Activated T-cell treated with anti-CD3 and anti-CD28 coated beads, Interleukin-2, amount 50 U/mL, for 48 hours (primary cell): ENCODE measurements at places on chromosomes 5 and 9.

GRCh38 chr5:107477492-107477891 is 193.2 kb downstream of the EFNA5 start:
- no peak for DNase-seq

DNA sequence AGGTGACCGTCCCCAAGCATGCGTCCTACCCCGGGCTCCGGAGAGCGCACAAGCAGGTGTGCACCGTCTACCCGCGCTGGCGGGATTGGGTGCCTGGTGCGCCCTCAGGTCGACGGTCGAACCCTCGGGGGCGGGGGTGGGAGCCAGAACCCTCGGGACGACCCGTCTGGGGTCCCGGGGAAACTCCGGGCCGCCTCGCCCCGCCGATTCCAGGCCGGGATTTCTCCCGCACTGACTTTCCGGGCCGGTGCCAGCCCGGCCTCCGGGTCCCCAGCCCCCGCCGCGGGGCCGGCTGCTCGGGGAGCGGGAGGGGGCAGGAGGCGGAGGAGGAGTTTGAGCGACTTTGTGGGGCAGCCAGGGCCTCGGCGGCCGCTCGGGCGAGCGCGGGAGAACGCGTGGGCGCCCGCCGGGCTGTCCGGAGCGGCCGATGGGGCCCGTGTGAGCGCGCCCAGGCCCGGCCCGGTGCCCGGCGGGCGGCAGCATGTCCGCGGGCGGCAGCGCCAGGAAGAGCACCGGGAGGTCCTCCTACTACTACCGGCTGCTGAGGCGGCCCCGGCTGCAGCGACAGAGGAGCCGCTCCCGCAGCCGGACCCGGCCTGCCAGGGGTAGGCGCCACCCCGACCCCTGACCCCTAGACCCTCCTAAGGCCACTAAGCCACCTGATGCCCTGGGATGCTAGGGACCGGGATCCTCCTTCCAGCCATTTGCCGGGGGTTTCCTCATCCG is at the start of gene DAB2IP:
Gene DAB2IP (plus strand): TSS at position 340 of the 726 bp plus-strand sequence. CDS start 142 bp downstream, at position 482.
- DNase-seq = no peak

DNA sequence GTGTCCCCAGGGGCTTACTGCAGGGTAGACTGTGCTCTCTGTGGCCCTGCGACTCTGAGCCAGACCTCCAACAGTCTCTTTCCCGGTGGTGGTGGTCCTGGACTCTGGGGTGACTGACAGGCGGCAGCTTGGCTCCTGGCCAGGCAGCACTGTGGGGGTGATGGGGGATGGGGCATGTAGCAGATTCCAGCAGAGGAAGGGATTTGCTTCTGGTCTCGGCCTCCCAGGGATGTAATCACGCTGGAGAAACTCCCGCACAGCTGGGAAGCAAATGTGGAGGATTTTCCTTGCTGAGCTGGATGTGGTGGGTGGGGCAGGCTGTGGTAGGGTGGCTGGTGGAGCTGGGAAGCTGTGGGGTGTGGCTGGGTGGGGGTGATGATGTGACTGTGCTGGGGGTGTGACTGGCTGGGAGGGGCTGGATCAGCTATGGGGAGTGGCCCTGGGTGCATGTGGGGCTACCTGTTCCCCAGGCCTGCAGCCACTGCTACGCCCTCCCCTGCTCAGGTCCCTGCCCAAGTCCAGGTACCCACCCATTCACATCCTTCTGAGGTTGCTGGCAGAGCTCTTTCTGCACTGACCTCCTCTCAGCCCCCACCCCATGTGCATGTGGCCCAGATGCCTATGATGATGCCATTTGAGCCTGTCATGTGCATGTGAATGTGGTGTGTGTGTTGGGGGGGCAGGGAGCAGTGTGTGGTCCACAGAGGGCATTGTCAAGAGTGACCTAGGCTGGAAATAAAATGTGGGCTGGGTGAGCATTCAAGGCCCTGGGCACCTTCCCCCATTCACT is 3.8 kb downstream of the NDST1 start:
- DNase-seq = no peak

DNA sequence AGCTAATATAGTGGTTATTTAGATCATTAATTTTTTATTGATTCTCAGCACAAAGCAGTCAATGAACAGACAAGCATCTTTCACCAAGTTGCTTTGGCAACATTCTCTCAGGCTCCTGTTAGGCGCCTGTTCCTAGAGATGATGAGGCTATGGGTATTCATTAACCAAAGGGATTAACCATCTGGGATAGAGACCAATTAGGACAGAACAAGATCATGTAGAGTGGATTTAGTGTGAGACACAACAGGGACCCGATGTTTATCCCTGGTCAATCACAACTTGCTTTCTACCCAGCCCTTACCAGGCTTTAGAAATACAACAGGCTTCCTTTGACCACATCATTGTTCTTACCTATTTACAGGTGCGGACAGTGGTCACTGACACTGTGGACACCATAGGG is 82.2 kb downstream of the PJA2 start:
- no peak for DNase-seq

DNA sequence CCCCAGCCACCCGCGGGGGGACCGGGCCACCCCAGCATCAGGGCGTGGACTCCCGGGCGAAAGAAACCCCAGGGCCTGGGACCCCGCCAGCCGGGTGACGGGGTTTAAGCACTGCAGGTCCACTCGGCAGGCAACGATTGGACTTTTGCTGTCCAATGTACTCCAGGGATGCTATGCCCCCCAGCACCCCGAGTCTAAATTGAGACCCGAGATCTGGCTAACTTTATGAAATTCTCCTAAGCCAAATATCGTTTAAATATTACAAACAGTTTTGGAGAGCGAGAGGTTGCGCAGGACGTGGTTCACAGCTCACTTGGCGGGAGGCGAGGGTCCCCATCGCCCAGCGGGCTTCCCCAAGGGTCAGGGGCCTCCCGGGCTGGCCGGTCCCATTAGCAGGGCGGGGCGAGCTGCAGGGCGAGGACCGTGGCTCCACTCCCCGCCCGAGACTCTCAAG is 384 bp upstream of the MRPS2 start:
- DNase-seq = no peak

- DNase-seq = no peak
Measured at GRCh38 chr5:73967347-73967746, 341.4 kb downstream of the ARHGEF28 start.

GRCh38 chr9:130182381-130182909 is 10.2 kb downstream of the NCS1 start:
- DNase-seq = no peak

- DNase-seq = no peak
Measured at GRCh38 chr5:124074500-124074899, 562.5 kb downstream of the CSNK1G3 start.

DNA sequence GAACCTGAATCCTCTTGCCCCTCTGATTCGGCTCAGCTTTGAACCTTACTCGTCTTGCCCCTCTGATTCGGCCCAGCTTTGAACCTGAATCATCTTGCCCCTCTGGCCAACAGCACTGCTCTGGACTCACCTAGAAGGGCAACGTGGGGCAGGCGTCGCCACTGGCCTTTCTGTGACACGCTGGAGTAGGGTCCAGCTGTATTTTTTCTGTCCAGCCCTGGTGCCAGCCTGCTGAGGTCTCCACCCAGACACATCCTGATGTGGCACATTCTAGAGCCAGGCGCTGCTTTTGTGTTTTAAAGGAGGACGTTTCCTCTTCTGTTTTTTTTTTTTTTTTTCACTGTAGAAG is 15.2 kb upstream of the CPEB4 start:
- no peak for DNase-seq

- peak; percentile 75 for DNase-seq
Measured at GRCh38 chr5:76715736-76716455, at the start of gene F2R. TSS of gene F2R (plus strand) at chr5:76716126. CDS start at chr5:76716308, 182 bp downstream.

- no peak for DNase-seq
Measured at GRCh38 chr5:116507941-116508655, 66.5 kb downstream of the SEMA6A start.

DNA sequence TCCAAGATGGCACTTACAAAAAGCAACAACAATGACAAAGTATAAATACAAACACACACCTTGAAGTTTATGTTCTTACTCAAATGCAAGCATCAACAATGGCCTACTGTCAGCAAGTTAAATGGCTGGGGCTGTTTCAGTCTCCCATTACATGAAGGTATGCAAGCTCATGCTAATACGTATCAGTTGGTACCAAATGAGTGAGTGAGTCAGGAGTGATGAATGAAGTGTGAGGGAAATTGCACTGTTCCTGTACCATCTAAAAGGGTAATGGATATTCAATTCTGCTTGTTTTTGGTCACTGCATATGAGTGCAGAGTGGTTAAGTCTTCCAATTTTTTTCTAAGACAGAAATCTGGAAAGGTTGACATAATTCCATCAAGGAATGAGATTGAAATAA is 964.9 kb downstream of the MAT2B start:
- no peak for DNase-seq

DNA sequence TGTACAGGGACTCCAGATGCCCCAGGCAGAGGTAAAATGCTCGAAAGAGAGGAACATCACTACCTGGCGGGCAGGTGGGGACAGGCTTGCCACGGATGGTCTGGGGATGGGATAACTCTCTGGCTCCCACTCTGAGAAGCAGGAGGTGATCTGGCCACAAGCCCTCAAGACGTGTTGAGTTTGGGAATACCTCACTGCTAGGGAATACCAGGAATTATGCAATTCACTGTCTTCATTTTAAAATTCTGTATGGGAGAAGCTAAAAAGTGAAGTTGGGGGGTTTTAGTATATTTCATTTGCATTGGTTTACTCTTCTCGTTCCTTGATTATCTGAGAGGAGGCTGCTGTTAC is 510.4 kb downstream of the CCDC171 start:
- no peak for DNase-seq

GRCh38 chr5:133902511-133903118 is 65.8 kb downstream of the C5orf15 start:
- DNase-seq = no peak

- DNase-seq = no peak
Measured at GRCh38 chr5:8523501-8523900, 654.6 kb downstream of the MTRR start.

DNA sequence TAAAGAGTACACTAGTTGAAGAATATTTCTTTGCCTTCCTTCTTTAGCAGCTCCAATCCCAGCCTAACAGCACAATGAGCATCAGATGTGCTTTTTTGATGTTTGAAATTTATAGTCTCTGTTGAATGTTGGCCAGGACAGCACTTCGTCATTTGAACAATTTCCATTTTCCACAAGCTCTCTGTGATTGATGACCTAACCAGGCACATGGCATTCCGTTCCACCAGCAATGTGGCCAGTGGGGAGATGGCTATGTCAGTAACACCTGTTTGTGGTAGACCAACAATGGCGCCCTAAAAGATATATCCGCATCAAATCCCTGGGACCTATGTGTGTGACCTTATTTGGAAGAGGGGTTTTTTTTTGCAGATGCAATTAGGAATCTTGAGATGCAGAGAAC is 66.8 kb downstream of the PALM2AKAP2 start:
- DNase-seq = no peak

- no peak for DNase-seq
Measured at GRCh38 chr5:175765858-175766257, 105.5 kb upstream of the CPLX2 start.

GRCh38 chr5:35117967-35118366 is 70.2 kb upstream of the AGXT2 start:
- DNase-seq = no peak

DNA sequence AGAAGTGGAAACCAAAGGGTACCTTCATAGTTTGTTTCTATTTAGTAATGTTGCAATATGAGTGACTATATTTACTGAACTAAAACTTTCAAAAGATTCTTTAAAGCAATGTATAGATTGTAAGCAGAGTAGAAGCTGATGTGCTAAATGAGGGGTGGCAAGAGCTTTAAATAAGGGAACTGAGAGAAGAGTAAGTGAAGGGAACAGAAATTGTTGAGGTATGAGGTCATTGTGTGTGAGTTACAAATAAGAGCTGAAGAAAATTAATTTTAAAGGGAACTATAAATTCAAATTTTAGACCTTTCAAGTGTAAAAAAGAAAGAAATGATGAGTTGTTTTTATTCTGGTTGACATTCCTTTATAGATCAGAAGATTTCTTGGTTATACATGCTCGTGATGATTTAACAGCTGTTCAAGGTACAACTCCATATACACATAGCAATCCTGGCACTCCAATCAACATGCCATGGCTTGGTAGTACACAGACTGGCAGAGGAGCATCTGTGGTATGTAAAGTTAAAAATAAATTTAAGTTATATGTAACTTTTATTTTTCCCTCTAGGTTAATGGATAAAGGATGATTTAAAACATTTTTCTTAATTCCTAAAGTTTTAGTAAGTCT is 135.1 kb upstream of the TNFAIP8 start:
- DNase-seq = no peak

DNA sequence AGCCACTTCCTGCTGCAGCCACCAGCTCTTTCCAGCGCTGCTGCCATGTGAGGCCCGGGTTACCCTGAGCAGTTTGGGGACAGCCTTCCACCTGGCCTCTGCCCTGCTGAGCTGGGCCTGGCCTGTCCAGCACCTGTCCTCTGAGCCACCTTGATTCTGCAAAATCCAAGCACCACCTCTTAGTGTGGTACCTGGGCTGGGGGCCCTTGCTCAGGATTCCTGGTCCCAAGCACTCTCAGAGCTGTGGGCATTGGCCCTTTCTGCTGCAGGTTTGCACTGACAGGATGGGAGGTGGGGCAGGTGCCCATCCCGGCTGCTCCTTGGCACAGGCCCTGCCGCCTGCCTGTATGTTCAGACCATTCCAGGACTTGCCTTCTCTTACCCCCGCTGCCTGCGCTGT is 309.2 kb upstream of the IRX4 start:
- no peak for DNase-seq

- DNase-seq = no peak
Measured at GRCh38 chr5:42982107-42982622, 58.0 kb downstream of the ANXA2R start.

- DNase-seq = no peak
Measured at GRCh38 chr9:126123927-126124326, 202.7 kb upstream of the MVB12B start.
